ENCODE measurements at places on chromosomes 12 and 14. TPM values are rescaled to one million over a fixed set of nuclear protein-coding genes. Genes with fewer than 3 reads are reported as not detected.

The CHGA gene
- total RNA-seq = 23.0 TPM

The DIO2 gene
- total RNA-seq = 21.3 TPM

The RIPK3 gene
- 4.4 TPM for total RNA-seq

The IAPP gene
- total RNA-seq = not detected

The CNOT2 gene
- 463 TPM for total RNA-seq

The ANO4 gene
- total RNA-seq = 3.1 TPM

The KRT75 gene
- total RNA-seq = 0.71 TPM

The LRTM2 gene
- 3.8 TPM for total RNA-seq

The GPN3 gene
- 16.1 TPM for total RNA-seq

The TMEM233 gene
- 0.49 TPM for total RNA-seq

The MIP gene
- total RNA-seq = 303 TPM

The KRT6C gene
- total RNA-seq = not detected

The BORCS5 gene
- 23.9 TPM for total RNA-seq
